ENCODE measurements at places on chromosomes 5 and 9. TPM values are rescaled to one million over a fixed set of nuclear protein-coding genes. Genes with fewer than 3 reads are reported as not detected.

RANBP3L gene
- not detected for total RNA-seq

DNA sequence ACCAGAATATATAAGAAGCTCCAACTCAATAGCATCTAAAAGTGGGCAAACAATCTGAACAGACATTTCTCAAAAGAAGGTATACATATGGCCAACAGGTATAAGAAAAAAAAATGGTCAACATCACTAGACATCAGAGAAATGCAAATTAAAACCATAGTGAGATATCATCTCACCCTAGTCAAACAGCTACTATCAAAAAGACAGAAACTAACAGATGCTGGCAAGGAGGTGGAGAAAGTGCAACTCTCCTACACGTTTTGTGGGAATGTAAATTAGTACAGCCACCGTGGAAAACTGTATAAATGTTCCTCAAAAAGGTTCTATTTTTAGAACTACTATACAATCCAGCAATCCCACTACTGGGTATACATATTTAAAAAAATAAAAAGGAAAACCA lies 199.9 kb upstream of the SMC2 start:
- DNase-seq: no peak

SIL1 gene
- total RNA-seq: 14.2 TPM

DNA sequence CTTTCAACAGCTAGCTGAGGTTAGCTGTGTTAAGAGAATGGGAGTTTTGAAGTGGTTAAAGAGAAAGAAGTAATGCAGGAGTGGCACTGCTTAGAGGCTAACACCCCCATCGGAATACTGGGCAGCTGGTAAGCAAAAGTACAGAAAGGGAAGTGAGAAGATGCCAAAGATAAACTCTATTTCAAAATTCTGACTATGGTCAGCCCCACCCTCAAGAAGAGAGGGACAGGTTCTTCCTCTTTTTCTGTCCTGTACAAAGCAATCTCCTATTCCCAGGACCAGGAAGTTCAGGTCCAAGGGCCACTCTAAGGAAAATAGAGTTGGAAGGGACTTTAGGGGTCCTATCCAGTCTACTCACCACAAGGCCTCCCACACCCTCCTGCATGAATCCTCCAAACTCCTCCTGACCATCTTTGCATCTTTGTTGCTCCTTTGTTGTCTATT lies 45.9 kb upstream of the JAK2 start:
- DNase-seq: no peak

GRCh38 chr5:33167541-33167940 lies 273.2 kb upstream of the TARS1 start:
- DNase-seq: no peak

DNA sequence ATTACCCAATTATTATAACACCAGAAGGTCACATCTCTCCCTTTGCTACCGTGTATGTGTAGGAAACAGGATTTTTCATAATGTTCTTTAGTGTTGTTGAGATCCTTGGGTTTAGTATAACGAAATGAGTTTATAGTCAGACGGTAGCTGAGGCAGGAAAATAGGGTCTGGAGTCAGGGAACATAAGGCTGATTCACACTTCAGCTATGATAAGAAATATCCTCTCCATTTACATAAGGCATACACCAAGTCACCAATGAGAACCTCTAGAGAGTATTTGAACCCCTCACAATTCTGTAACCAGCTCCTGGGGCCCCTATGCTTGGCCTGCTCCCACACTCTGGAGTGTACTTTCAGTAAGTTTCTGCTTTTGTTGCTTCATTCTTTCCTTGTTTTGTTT lies 58.9 kb upstream of the ANKH start:
- no peak for DNase-seq

IL12B gene
- not detected for total RNA-seq

SIMC1 gene
- 19.2 TPM for total RNA-seq

ANKRD18A gene
- total RNA-seq: 8.2 TPM

LTC4S gene
- total RNA-seq: 12.6 TPM

DNA sequence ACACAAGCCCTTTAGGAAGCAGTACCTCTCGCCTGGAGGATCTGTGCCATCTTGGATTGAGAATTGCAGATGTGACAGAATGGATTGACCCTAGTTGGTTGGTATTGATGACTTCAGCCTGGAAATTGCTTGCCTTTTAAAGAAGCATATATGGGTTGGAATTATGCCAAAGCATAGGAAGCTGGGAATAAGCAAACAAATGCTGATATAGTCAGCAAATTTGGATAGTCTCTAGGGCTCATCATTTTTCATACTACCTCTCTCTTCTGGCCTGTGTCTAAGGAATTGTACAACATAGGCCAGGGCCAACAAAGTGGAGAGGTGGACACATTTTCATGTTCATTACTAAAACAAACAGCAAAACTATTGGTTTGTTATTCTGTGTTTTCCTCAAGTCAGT lies 13.2 kb downstream of the TRIM32 start:
- no peak for DNase-seq

DNA sequence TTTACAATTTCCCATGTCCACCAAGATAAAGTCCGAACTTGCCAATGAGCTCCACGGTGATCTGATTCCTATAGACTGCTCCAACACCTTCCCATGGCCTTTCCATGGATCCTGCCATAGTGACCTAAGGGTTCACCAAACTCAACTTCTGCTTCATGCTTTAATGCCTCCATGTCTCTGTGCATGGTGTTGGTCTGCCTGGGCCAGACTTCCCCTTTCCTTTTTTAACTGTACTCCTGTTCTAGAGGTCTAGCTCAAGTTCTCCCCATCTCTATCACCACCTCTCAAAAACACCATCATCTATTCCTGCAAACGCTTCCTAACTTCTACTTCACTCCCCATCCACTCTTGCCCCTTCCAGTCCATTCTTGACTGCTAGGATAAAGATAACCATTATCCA lies 14.8 kb upstream of the SMARCA2 start:
- DNase-seq: no peak

DNA sequence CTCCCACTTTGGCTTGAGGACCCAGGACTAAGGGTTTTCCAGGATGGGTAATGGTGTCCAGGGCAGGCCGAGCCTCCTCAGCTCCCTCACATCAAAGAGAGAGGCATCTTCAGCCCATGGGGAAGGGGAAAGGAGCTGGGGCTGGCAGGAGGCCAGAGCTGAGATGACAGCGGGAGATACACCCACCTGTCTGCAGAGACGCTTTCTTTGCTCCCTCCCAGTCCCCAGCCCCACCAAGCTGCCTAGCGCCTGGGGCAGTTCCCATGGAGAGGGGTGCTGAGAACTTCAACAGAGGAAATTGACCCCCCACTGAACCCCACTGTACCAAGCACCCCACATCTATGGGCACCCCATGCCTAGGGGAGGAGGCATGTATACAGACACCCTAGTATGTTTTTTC lies 10.6 kb downstream of the PCDH1 start:
- no peak for DNase-seq

- no peak for DNase-seq
Observed at GRCh38 chr9:28212979-28213378, 639.7 kb upstream of the C9orf72 start.

DNA sequence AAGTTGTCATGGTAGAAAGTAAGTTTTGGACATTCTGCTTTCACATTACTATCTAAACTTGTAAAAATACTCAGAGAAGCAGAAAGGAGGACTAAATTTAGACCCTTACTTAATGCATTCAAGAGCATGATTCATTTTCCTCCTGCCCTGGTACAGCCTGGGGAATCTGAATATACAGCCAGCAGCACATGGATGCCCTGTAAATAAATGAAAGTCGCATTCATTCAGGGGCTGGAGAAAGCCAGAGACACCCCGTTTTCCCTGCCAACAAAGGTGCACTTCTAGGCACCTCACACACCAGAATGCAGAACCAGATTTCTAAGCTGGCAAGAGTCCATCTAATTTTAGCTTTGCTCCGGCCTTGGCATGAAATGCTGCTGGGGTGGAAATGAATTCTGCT lies 172.7 kb upstream of the KLF9 start:
- no peak for DNase-seq

DNA sequence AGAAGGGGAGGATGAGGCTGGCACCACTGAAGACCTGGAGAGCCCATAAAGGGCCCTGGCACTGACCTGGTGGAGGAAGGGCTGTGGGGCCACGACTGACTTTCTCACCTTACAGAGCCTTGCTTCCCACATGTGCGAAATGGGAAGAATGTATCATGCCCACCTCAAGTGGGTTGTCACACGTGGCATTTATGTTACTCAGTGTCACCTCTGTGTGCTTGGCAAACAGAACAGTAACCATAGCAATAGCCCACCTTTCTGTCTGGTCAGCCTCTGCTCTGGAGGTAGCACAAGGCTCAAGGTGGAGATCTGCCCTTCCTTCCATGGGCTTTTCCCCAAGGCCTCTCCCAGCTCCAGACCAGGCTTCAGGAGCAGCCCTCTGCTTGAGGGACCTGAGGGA lies 16.7 kb downstream of the TCF7 start:
- no peak for DNase-seq

CDC20B gene
- total RNA-seq: not detected

- DNase-seq: no peak
Observed at GRCh38 chr5:160513485-160513884, 91.8 kb downstream of the PTTG1 start.

CEP72 gene
- total RNA-seq: 15.7 TPM

GAS1 gene
- total RNA-seq: 0.82 TPM

DNA sequence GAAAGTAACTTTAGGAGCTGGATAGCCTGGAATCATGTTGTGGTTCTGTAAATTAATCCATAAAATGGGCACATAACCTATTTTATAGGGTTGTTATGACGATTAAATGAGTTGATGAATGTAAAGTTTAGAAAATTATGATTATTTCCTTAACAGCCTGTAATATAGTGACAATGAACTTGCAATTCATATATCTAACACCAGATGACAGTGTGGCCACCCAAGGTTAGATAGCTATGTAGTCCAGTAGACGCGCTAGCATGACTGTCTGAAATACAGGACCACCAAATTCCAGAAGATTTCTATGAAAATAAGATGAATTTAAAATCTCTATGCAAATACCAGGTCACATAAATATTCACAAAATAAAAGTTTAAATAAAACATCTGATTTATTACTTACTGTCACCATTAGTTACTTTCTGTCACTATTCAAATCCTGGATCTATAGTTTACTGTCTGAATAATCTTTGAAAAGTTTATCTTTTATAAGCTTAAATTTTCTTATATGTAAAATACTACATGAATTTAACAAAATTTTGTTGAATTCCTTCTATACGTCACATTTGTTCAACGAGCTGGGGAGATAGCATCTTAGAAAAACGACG lies 26.1 kb upstream of the MACIR start:
- DNase-seq: no peak

TAF11L8 gene
- not detected for total RNA-seq

SYNPO gene
- 1.9 TPM for total RNA-seq

TGFBR1 gene
- total RNA-seq: 26.2 TPM

- DNase-seq: no peak
Observed at GRCh38 chr5:51397996-51398395, 14.7 kb downstream of the ISL1 start.

TTC23L gene
- total RNA-seq: not detected

- no peak for DNase-seq
Observed at GRCh38 chr9:109948453-109948852, 168.5 kb downstream of the PALM2AKAP2 start.

GPX8 gene
- total RNA-seq: not detected

GRCh38 chr5:173964506-173964905 lies 24.5 kb upstream of the C5orf47 start:
- no peak for DNase-seq

DNA sequence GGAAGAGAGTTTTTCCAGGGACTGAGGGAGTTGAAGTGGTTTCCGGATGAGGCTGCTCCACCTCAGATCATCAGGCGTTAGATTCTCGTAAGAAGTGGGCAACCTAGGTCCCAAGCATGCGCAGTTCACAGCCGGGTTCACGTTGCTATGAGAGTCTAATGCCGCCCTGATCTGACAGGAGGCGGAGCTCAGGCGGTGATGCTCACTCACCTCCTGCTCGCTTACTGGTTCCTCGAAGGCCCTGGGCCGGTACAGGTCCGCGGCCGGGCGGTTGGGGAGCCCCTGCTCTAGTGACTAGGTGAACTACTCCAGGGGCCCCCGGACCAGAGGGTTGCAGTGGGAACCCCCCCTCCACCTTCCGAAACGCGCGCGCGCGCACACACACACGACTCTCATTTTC lies 997 bp upstream of the RNF130 start:
- DNase-seq: peak; percentile 38

ARHGEF37 gene
- not detected for total RNA-seq

TMEM174 gene
- not detected for total RNA-seq

DNA sequence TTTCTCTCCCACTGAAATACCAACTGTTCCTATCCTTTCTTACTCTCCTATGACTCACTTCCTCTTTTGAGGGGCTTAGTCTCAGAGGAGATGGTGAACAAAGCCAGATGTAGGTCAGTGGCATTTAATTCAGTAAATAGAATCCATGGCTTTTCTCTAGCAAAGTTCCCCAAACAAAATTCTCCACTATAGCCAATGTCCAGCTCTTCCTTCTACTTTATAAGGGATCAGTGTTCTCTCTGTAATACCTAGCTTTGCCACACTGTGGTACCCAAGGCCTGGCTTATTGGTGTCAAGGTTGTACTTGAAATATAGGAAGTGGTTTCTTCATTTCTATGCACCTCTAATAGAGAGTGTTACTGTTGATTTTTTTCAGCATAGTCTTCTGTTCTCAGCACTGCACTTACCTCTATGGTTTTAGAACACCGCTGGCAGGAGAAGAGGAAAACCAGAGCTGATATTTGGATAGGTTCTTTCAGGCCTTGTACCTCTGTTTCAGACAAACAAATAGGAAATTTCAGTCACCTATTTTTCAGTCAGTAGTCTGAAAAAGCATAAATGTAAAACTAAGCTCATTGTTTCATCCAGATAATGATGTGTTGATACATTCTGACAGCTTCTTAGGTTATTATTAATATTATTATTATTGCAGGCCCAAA lies 40.6 kb upstream of the ITGA2 start:
- DNase-seq: peak; percentile 58

GRCh38 chr5:151222790-151223446 lies 974 bp downstream of the CCDC69 start:
- peak; percentile 71 for DNase-seq
